ENCODE measurements at places on chromosomes 5 and 9.

DNA sequence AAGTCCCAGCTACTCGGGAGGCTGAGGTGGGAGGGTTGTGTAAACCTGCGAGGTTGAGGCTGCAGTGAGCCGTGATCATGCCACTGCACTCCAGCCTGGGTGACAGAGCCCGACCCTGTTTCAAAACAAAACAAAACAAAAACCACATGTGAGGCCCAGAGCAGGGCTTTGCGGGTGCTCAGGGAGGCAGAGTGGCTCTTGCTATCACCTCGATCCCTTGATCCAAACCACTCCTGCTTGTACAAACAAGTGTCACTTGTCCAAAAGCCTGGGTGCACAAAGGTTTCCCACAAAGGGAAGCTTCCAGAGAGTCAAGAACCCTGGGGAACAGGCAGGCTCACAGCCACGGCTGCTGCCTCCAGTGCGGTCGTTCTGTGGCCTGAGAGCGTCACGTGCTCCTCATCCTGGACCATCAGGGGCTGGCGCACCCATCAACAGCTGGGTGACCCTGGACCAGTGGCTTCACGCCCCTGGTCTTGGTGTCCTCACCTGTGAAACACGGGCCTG, 162.7 kb downstream of the C9orf50 start:
- DNase-seq: no peak

DNA sequence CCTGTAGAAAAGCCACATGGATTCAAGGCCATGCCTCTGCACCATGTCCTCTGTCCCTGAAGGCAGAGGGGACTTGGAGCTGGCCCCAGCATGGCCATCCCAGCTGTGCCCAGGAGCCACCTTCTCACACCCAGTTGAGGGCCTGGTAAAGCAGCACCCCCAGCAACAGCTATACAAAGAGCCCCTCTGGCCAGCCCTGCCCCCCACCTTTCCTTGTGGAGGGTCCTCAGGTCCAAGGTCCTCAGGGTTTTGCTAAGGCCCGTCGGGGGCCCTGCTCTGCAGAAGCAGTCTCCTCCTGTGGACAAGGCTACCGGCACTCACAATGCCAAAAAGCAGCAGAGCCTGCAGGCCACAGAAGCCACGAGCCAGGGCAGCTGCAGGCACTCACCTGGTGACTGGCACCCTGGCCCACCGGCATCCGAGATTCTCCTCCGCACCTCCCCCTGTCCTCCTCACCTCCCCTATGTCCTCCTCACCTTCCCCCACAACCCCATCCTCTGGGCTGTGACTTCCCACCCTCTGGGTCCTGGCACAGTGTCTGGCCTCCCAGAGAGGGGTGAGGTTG, 39.9 kb upstream of the LPCAT1 start:
- DNase-seq: no peak

DNA sequence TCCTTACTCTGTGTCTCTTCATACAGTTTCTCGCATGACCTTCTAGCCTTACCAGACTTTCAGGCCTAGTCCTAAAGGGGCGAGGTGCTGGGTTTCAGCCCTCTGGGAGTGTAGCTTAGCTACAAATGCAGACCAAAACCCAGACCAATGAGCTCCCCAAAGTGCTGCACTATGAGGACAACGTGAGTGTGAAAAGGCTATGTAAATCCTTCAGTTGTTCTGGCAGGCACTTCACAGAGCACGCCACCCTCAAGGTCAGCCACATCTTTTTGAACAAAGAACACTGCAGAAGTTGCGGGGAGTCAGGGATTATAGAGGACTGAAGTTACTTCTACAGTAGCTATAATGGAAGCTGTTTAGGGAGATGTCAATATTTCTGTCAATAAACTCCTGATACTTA, 301.7 kb downstream of the MARCHF11 start:
- no peak for DNase-seq

DNA sequence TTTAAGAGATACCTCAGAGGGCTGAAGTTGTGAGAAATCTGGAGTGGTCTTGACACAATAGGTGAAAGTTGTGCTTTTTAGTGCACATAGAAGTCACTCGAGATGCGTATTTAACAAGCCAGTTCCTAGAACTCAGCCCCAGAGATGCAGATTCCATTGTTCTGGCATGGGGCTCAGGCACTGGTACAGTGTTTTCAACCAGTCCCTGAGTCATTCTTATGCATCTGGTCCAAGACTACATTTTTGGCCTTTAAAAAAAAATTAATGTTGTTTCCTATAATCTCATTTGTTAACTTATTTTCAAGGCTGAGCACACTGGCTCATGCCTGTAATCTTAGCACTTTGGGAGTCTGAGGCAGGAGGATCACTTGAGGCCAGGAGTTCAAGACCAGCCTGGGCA, 29.6 kb downstream of the PTTG1 start:
- no peak for DNase-seq

- no peak for DNase-seq
These were observed 153.8 kb upstream of the PHYKPL start for GRCh38 chr5:178386336-178386931.

- DNase-seq: no peak
These were observed 115.4 kb downstream of the ZNF608 start for GRCh38 chr5:124630767-124631704.

DNA sequence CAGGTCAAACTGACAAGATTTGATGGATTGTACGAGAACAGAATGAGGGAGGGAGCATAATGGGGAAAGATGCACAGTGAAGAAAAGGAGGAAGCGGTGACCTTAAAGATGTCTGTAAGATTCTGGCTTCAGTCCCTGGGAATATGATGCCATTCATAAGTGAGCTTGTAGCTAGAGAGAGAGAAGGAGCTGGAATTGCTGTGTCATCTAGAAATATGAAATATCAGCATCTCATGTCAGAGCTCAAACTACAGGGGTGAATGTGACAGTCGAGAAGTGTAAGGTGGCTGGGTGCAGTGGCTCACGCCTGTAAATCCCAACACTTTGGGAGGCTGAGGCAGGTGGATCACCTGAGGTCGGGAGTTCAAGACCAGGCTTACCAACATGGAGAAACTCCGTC, 24.0 kb upstream of the WHRN start:
- DNase-seq: no peak

DNA sequence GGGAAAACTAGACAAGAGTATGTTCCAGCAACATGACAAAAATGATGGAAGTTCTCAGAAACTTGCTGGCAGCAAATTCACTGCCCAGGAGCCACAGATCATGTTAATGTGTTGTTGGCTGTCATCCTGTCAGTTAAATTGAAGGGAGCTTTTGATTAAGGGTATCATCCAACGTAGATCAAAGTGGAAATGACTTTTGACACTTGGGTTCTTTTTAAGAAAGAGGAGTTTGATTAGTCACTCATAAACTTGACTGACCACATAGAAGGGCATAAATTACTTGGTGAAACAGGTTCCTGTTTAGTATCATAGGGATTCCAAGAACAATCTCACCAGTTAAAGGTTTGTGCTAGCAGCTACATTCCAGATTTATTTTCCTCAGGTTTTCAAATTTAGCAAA, 288.7 kb downstream of the CSNK1G3 start:
- no peak for DNase-seq

DNA sequence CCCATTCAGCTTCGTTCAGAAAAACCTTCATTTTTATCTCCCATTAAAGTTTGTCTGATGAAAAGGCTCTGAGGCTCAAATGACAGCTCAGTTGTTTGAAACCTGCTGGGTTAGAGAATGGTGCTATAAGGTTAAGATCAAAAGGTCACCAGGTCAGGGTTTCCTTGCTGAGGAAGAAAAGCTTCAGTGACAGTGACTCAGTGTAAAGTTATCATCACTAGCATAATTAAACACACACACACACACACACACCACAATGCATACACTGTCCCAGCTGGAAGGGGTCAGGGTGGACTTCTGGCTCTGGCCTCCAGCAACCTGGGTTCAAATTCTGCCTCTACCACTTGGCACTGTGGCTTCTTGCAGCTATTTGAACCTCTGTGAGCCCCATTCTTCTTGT, 281.1 kb downstream of the DOCK8 start:
- DNase-seq: no peak

- DNase-seq: no peak
These were observed 123.9 kb downstream of the SEC61B start for GRCh38 chr9:99345942-99346341.

DNA sequence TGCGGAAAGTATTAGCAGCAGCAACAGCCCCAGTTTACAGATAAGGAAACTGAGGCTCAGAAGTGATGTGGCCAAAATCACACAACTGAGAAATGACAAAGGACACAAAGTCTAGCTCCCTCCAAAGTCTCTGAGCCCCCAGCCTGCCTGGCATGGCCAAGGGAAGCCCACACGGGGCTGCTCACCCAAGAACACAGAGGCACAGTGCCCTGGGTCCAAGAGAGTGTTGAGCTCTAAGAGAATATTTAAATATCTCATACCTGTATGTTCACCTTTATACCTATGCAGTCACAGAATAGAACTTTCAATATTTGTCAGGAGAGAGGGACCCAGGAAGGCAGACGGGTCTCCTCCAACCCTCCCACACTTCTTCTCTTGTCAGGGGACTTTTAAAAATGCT, 16.6 kb downstream of the VAV2 start:
- DNase-seq: no peak

- DNase-seq: no peak
These were observed 45.7 kb upstream of the IPPK start for GRCh38 chr9:92715488-92716231.

DNA sequence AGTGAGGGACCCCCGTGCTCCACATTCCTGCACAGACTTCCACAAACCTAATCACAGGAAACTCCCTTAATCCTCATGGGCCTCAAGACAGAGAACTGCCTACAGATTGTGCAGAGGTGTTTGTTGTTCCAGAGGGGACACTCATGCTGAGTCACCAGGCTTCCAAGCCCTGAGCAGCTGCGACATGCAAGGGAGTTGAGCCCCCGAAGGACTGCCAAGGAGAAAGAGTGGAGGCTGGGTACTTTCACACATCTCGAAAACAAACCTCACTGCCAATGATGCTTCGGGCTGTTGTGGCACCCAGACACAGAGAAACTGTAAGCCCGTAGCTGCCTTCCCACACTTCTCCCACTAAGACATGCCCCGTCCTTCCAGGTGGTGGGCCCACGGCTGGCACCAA, 480.8 kb downstream of the CDH12 start:
- no peak for DNase-seq

DNA sequence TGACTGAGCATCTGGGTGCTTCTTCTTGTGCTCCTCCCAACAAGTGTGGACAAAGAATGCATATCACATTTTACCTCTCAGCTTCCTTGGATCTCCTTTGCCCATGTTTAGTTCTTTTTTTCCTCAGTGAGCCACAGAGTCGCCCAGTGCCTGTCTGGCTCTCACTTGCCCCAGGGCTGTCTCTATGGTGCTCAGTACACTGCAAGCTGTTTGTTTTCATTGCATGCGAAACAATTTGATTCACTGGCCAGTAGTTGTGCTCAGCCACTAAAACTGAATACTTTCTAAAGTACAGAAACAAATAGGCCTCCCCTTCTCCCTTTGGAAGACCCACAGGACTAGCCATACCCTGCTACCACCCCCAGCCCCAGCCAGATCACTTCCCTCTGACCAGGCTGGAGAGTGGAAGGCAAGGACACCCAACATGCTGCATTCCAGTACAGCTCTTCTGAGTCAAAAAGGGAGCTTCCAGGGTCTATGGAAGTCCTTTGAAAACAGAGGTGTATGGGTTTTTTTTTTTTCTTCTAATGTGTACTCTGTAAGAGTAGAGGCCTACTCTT, 3.8 kb downstream of the LHFPL2 start:
- DNase-seq: no peak

DNA sequence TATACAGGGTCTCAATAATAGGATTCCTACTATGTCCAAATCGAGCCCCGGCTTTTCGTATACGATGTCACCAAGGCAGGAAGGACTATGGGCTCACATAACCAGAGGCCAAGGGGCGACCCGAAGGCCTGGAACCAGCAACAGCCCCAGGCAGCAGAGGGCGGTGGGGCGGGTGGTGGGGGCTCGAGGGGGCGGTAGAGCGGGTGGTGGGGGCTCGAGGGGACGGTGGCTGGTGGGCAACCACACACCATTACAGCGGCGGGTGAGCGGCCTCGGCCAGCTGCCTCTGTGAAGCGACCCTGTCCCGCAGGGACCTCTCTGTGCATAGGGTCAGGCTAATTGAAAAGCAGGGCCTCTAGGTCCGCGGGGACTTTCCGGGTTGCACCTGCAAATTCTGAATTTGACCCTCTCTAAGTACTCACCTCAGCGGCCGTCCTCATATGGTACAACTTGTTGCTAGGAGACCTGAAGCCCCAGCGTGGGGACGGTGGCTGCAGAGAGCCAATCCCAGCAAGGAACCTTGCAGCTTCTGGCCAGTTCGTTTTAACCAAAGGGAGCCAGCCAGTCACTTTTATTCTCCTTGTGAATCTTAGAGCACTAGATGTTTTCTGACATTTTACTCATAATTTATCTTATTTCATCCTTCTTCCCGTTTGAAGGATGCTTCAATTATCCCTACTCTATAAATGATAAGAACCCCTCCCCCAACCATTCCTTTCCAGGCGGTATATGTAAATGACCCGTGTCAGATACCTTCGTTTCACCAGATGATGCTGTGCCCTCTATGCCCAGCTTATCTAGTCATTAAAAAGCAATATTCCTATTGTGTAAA, at the start of gene NME5:
TSS of gene NME5 (minus strand) at position 480 of the 832 bp plus-strand sequence. CDS start 648 bp downstream, outside the sequence.
- peak; percentile 18 for DNase-seq

DNA sequence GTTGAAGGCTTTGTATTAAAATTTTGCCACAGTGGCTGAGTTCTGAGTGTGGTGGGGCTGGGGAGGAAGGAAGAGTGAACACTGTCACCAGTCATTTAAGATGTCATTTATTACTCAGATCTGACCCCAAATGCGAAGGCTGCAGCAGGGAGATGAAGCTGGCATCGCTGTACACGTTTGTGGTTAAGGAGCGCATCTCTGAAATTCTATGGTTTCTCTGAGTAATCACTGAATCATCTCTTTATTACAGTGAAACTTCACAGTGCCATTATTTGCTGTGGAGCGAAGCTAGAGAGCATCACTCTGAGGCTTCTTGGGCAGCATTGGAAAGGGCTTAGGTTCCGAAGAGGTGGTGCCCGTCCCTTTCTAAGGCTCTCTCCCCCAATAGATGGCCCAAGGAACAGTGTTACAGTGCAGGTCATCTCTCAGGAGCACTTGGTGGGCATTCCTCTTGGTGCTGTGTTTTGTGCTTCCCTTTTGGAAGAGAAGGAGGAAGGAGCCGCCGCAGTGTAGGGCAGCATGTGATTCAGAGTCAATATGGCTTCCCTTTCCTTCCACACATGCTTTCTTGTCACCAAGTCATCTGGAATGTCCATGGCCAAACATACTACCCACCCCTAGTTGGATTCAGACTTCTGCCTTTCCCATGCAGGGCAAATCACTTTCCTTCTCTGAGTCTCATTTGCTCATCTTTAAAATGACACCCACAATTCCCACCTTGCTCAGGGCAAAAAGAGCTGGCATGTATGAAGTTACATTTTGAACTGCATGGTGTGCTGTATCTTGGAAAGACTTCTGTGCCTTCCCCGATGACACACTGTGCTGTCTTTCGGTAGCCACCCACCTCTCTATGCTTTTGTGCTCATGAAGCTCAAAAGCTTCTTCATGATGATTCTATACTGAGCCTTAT, 9.3 kb upstream of the TEX48 start:
- DNase-seq: no peak

GRCh38 chr9:127174386-127175318, 52.2 kb upstream of the ANGPTL2 start:
- DNase-seq: no peak

- no peak for DNase-seq
These were observed 1.3 kb downstream of the SPTAN1 start for GRCh38 chr9:128553728-128554127.

Measured in NCI-H1048 (cell line).